Fibroblast of lung (primary cell): ENCODE measurements at places on chromosomes 2 and 18. TPM values are rescaled to one million over a fixed set of nuclear protein-coding genes. Genes with fewer than 3 reads are reported as not detected.

Gene GPR39
- 0.26 and 1.3 TPM in 2 replicates for total RNA-seq

Gene ARMC9
- 60.4 and 153 TPM in 2 replicates for total RNA-seq

Gene ERMN
- 0.17 TPM in 1 of 2 replicates, not detected in the other for total RNA-seq

Gene CHMP1B
- 45.7 and 49.7 TPM in 2 replicates for total RNA-seq

Gene NAT8
- total RNA-seq, result not detected in 2 replicates

Gene IKZF2
- total RNA-seq, result 8.2 and 17.2 TPM in 2 replicates

Gene IL36B
- total RNA-seq, result not detected in 2 replicates

Gene EGR4
- total RNA-seq, result under 0.01 TPM in 1 of 2 replicates, not detected in the other

Gene PLCL1
- total RNA-seq, result 0.83 and 1.3 TPM in 2 replicates

Gene DCDC2C
- total RNA-seq, result not detected in 2 replicates

Gene PGAP1
- total RNA-seq, result 8.2 and 12.1 TPM in 2 replicates

Gene DTNA
- total RNA-seq, result 28.2 and 38.8 TPM in 2 replicates

Gene TTC32
- total RNA-seq, result 5.6 and 5.8 TPM in 2 replicates

Gene KYNU
- total RNA-seq, result 1.5 and 4.6 TPM in 2 replicates

Gene IL1F10
- total RNA-seq, result not detected in 2 replicates

Gene ITGA4
- total RNA-seq, result 18.0 and 57.5 TPM in 2 replicates

Gene FHOD3
- total RNA-seq, result 3.1 and 28.2 TPM in 2 replicates

Gene CCNT2
- 21.1 and 30.1 TPM in 2 replicates for total RNA-seq

Gene SNTG2
- not detected in 2 replicates for total RNA-seq

Gene IER3IP1
- total RNA-seq, result 26.2 and 47.9 TPM in 2 replicates

Gene INHBB
- under 0.01 TPM in 1 of 2 replicates, not detected in the other for total RNA-seq
